ENCODE measurements at places on chromosomes 11 and 22.
A peak's percentile ranks its signal among the peaks of the same experiment; 100 is the strongest.

DNA sequence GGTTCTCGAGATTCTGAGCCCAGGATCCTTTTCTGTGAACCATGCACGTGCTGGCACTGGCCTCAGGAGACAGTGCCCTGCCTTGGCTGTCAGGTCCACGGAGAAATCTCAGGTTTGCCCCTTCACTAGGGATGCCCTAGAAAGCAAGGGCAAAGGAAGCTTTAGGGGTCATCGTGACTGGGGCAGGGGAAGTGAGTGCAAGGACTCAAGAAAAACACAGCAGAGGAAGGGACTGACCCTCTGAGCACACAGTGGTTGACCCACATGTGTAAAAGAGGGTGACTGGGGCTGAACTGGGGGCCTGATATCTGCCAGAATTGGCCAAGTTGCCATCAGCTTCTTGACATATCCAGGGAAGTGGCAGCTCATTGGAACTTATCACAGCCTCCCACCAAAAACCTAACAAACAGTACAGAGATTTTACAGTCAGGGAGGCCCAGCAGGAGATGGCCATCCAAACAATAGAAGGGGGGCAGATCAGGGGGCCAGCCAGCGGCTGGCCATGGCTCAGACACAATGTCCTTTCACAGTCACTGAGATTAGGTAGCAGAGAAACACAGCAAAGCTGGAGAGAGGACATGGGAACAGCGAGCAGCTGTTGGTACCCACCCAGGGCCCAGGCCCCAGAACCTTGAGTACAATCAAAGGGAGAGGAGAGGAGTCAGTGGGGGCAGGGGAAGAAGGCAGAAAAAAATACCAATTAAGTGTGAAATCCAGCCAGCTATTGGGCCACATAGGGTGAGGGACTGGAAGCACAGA lies 4.4 kb downstream of the TMEM121B start:
- DNase-seq: no peak

GRCh38 chr11:71079795-71080194 lies 172.6 kb downstream of the SHANK2 start:
- no peak for DNase-seq

- no peak for DNase-seq
Measured at GRCh38 chr11:10911907-10912306, 54.1 kb upstream of the ZBED5 start.

- no peak for DNase-seq
Measured at GRCh38 chr11:45073685-45074141, 72.7 kb upstream of the PRDM11 start.

DNA sequence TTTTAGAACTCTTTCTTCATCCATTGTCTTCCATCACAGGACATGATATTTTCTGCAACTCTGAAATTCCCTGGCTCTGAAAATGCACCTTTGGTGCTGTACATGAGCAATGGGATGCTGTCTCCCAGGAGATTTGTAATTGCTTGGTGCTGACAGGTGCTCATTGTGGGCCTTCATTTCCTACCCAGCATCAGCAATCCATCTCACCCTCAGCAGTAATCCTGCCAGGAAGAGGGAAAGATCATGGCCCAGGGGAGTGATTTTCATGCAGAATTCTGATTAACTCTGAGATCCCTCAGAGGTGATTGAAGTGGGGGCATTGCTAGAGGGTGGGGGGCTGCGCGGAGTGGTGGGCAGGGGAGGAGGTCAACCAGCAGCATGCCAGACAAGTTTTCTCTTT lies 651.7 kb downstream of the NELL1 start:
- DNase-seq: no peak

DNA sequence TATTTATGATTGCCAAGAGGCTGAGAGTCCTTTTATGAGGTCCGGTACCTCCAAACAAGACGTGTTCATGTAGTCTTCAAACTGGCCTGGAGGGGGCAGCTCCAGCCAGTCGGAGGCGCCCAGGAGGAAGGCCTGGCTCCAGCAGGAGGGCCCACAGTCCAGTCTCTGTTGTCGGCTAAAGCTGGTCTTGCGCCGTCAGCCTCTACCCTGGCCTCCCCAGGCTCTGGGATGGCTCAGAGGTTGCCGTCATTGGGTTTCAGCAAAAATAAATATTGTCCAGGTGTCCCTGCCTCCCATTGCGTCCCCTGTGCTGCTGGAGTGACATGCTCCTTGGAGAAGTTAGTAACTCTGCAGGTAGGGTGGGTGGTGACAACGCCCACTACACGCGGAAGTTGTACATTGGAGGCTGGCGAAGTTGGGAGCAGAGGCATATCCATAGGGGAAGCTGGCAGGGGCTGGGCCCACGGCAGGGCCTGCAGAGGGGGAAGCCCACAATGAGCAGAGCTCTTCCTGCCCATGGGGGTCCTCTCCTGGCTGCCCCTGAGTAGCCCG lies 1.0 kb upstream of the SLC25A1 start:
- peak; percentile 57 for DNase-seq

- no peak for DNase-seq
Measured at GRCh38 chr22:37525073-37525745, 6.0 kb upstream of the CARD10 start.

GRCh38 chr22:18997925-18998315 lies 61.8 kb upstream of the PRODH start:
- no peak for DNase-seq

- DNase-seq: no peak
Measured at GRCh38 chr11:74316772-74317505, 5.5 kb upstream of the P4HA3 start.

DNA sequence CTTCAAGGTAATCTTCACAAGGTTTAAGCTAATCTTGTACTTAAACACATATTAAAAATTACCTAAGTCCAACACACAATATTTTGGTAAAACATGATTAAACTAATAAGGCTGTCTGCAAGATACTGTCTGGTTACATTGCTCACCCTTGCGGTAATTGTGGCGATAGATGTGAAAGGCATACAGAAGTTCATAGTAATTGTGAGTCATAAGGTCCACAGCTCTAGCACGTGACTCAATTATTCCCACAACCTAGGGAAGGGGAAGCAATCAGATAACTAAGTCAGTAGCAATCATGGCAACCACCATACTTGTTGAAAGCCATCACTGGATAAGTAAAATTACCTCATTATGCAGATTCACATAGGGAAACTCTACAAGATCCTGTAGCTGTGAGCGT lies 30.5 kb upstream of the FNBP4 start:
- DNase-seq: no peak

DNA sequence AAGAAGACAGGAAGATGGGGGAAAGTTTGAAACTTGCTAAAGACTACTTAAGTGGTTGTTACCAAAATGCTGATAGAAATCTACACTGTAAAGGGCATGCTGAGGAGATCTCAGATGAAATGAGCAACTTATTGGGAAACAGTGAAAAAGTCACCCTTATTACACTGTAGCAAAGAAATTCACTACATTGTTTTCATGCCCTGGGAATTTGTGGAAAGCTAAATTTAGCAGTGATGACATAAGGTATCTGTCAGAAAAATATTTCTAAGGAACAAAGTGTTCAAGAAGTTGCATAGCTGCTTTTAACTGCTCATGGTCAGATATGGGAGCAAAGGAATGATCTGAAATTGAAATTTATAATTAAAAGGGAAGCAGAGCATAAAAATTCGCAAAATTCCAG lies 702.4 kb upstream of the LRRC4C start:
- DNase-seq: no peak

- no peak for DNase-seq
Measured at GRCh38 chr22:17013396-17014100, 5.5 kb upstream of the GAB4 start.

DNA sequence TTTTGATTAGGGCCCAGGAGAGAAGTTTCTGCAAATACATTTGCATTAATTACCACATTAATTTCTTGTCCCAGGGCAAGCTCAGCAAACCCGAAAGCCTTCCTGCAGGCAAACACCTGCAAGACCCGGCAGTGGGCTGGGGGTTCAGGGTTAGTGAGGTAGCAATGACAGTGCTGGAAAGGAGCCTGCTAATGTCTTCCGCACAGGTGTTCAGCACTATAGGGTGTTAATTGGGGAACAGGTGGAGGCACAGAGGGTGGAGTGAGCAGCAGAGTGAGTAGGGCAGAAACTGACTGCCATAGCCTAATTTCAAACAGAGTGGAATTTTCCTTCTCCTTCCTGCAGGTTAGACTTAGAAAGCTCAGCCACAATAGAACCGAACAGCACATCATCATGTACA lies 50.9 kb upstream of the UBASH3B start:
- DNase-seq: no peak

DNA sequence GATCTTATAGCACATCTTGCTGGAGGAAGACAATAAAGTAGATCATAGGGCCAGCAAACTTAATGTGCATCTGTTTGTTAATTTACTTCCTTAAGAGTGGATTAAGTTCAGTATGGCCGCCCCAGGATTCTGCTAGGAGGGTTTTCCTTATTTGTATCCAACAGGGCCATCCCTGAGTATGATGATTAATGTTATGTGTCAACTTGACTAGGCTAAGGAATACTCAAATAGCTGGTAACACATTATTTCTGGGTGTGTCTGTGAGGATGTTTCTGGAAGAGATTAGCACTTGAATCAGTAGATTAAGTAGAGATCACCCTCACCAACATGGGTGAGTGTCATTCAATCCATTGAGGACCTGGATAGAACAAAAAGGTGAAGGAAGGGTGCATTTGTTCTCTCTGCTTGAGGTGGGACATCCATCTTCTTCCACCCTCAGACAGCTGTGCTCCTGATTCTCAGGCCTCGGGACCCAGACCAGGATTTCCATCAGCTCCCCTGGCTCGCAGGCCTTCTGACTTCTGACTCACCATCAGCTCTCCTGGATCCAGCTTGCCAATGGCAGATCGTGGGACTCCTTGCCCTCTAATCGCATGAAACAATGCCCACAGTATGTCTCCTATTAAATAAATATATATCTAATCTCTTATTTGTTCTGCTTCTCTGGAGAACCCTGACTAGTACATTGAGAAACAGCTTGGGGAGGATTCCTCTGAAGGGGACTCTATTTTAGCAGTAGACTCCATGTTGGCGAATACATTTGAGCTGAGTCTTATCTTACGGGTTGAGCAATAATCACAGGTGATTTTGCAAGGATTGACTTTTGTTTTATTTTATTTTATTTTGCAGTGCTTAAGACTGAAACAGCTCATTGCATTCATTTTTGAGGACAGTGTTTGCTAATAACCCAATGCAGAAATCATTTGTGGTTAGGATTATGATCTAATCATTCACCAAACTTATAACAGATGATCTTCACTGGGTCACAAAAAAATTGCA lies 9.0 kb upstream of the ZBTB44 start:
- no peak for DNase-seq

GRCh38 chr11:6571434-6572008 lies 31.9 kb downstream of the RRP8 start:
- DNase-seq: no peak

Data from activated CD4-positive, CD25-positive, alpha-beta regulatory T cell treated with anti-CD3 and anti-CD28 coated beads, Interleukin-2, amount 50 U/mL, for 72 hours (primary cell).